ENCODE measurements at places on chromosomes 7 and 10.

GRCh38 chr10:130160775-130161174, 24.6 kb downstream of the GLRX3 start:
- DNase-seq, result no peak

- no peak for DNase-seq
These were observed 46.7 kb upstream of the CALD1 start for GRCh38 chr7:134732728-134733127.

- DNase-seq, result no peak
These were observed 32.5 kb downstream of the KAZALD1 start for GRCh38 chr10:101094121-101094879.

DNA sequence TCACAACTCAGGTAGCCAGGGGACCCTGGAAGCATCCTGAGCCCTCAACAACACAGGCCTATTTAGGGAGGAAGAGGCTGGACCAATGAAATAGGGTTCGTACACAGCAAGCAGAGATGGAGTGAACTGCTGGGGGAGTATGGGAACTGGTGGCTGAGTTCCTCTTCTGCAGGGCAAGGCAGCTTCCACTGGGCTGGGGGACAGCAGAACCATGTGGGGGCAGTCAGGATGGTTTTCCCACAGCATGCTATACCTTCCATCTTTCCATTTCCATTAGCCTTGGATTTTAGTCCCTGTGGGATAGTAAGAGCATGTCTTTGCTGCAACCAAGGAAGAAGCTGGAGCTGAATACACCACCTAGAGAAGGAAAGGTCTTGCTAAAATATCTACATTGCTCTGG, 370.6 kb downstream of the CCSER2 start:
- DNase-seq, result no peak

GRCh38 chr7:79340212-79340611, 113.3 kb downstream of the MAGI2 start:
- no peak for DNase-seq

GRCh38 chr10:14450041-14450491, 119.3 kb upstream of the FRMD4A start:
- DNase-seq, result no peak

- no peak for DNase-seq
These were observed 2.2 kb downstream of the CFAP46 start for GRCh38 chr10:132939957-132940790.

- DNase-seq, result no peak
These were observed 828 bp upstream of the MALSU1 start for GRCh38 chr7:23298141-23298881.

- DNase-seq, result no peak
These were observed 937.7 kb downstream of the SORCS1 start for GRCh38 chr10:106226828-106227227.

DNA sequence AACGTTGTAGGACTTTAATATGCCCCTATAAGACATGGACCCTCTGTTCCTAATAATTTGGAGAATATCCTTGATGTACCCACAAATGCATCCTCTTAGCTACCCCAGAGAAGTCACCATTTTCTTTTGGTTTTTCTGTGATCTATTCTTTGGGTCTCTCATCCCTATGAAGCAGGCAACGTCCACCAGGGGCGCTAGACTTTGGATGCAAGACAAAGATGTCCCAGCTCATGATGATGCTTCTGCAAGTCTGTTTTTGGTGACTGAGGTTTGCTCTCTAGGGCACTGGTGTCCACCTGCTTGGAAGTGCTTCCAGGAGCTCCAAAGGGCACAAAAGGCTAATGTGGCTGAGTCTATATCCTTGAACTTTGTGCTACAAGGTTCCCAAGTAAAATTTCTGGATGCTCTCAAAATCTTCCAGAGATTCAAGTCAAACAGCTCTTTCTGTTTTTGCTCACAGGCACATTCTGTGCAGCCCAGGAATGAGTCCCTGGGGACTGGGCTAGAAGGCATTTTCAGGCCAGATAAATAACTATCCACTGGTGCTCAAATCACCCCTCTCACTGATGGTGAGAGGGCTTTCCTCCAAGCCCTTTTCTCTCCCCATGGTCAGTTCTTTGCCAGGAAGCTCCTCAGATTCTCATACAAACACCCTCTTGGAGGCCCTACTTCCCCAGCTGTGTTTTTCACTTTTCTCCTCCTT, 166.4 kb downstream of the C7orf25 start:
- DNase-seq, result no peak

- no peak for DNase-seq
These were observed 655.2 kb upstream of the NRG3 start for GRCh38 chr10:81219758-81220157.

DNA sequence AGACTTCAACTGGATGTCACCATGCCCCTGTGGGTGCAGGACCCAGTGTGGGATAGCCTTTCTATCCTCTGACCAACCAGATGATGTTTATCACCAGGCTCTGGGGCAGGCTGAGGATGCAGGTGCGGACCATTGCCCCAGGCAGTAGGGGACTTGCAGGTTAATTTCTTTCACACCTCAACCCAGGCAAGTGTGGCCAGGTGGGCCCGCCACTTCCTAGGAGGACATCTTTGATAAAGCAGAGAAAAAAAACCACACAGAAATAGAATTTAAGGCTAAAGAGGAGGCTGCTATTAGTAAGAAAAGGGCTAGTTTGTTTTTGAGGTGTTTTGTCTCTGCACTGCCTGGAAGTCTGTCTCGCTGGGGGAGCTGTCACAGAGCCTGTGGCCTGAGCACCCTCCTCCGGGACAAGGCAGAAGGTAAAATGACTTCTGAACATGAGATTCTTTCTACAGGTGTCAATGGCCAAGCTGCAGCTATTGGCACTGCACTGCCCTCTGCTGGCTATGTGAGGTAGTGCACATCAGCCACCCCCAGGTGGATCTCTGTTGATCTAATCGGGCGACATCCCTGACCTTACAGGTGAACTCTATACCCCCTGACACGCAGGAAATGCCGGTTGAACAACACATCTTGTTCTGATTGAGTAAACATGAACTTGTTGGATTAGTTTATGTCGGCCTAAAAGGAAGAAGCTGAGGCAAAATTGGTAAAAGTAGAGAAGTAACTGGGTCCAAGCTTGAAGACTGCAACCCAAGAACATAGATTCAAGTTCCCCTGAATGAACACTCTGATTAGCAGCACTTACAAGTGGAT, 21.0 kb downstream of the UPP1 start:
- DNase-seq, result peak; percentile 82

GRCh38 chr7:6384327-6384726, 63.4 kb downstream of the DAGLB start:
- no peak for DNase-seq

DNA sequence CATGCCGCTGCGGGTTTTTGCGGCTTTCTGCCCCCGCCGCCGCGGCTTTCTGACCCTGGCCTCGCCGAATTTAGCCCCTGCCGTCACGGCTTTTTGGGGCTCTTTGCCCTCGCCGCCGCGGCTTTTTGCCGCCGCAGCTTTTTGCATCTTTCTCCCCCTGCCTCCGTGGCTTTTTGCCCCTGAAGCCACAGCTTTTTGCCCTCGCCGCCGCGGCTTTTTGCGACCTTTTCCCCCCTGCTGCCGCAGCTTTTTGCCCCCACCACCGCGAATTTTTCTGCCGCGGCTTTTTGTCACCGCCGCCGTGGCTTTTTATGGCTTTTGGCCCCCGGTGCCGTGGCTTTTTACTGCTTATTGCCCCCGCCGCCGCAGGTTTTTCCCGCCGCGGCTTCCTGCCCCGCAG, 636.5 kb downstream of the ZNF716 start:
- no peak for DNase-seq

DNA sequence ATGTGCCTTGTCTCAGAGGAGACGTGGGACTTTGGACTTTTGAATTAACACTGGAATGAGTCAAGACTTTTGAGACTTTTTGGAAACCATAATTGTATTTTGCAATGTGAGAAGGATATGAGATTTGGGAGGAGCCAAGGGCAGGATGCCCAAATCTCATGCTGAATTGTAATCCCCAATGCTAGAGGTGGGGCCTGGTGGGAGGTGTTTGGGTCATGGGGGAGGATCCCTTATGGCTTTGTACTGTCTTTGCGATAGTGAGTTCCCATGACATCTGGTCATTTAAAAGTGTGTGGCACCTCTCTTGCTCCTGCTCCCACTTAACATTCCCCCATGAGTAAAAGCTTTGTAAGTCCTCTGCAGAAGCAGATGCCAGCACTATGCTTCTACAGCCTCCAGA, 39.2 kb downstream of the DNAJC9 start:
- DNase-seq, result no peak

Data from stimulated activated CD8-positive, alpha-beta memory T cell treated with anti-CD3 and anti-CD28 coated beads, Interleukin-15, amount 100 ng/mL, for 24 hours (primary cell).